Choroid plexus epithelial cell (primary cell): ENCODE measurements at places on chromosomes 6 and 20.
A peak's percentile ranks its signal among the peaks of the same experiment; 100 is the strongest.

- DNase-seq: peak; percentile 34
Observed at GRCh38 chr6:169274781-169275180, 21.1 kb upstream of the THBS2 start.

- DNase-seq: no peak
Observed at GRCh38 chr20:45408646-45409213, 641 bp downstream of the DBNDD2 start.

- no peak for DNase-seq
Observed at GRCh38 chr6:57248311-57248895, 26.3 kb upstream of the RAB23 start.

GRCh38 chr20:16005021-16005914 is 568.0 kb downstream of the KIF16B start:
- no peak for DNase-seq

GRCh38 chr6:64477391-64477790 is 841.8 kb downstream of the PHF3 start:
- peak; percentile 69 for DNase-seq

DNA sequence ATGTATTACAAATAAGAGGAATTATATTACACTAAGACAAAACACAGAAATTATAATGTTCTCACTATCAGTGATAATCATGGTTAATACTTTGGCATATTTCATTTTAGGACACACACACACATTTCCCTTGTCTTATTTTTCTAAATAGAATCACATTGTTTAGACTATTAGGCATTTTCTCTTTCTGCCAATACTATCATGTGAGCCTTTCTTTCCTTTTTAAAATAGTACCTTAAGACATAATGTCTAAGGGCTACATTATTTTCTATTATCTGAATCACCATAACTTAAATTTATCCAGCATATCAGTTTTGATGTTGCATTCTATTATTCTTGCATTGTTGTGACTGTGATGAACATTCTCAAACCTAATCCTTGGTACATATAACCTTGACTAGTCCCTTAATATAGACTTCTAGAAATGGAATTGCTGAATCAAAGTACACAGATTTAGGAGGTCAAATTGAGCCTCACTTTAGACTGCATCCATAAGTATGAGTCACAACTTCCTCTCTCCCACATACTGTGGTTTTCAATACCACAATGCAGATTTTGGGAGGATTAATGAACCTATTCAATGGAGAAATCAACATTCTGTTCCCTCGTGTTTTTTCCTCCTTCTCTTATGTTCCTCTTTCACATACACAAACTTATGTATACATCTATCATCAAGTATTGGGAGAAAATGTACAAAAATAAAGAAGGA is 212.6 kb downstream of the MOXD1 start:
- DNase-seq: peak; percentile 79

DNA sequence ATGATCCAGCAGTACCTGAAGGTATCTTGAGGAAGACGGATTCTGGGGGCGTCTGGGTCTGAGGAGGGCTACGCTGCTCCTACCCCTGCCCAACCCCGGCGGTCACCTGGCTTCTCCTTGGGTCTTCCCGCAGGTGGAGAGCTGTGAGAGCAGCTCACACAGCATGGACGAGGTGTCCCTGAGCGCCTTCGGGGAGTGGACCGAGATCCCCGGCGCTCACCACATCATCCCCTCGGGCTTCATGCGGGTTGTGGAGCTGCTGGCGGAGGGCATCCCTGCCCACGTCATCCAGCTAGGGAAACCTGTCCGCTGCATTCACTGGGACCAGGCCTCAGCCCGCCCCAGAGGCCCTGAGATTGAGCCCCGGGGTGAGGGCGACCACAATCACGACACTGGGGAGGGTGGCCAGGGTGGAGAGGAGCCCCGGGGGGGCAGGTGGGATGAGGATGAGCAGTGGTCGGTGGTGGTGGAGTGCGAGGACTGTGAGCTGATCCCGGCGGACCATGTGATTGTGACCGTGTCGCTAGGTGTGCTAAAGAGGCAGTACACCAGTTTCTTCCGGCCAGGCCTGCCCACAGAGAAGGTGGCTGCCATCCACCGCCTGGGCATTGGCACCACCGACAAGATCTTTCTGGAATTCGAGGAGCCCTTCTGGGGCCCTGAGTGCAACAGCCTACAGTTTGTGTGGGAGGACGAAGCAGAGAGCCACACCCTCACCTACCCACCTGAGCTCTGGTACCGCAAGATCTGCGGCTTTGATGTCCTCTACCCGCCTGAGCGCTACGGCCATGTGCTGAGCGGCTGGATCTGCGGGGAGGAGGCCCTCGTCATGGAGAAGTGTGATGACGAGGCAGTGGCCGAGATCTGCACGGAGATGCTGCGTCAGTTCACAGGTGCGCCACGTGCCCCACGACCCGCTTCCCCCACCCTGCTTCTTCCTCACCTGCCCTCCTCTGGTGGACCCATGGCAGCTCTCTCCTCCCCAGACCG is 166.9 kb upstream of the RNF24 start:
- DNase-seq: no peak

DNA sequence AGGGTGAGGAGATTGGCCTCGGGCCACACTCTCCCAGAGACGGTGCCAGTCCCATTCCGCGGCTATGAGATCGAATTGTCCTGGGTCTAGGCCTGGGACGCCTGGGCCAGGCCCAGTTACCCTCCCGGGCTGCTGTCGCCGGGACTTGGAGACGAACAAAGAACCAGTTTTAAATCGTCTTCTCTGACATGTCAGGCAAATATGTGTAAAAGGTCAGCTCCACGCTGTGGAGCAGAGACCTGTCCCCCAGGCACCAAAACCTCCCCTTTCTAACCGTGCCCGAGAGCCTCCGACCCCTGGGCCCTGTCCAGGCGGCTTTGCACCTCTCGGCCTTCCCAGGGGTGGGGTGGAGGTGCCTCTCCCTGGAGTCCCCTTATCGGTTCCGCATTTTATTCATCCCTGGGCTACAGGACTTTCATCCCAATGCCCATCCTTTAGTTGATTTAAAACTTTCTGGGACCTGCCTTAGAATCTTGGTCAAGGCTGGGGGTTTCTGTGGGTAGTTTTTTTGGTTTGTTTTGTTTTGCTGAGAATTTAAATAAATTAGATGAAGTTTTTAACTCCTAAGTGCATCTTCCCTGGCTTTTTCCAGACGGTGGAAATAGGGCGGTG is 5.8 kb upstream of the TFAP2A start:
- DNase-seq: no peak

- no peak for DNase-seq
Observed at GRCh38 chr6:149289966-149290365, 27.5 kb upstream of the TAB2 start.

DNA sequence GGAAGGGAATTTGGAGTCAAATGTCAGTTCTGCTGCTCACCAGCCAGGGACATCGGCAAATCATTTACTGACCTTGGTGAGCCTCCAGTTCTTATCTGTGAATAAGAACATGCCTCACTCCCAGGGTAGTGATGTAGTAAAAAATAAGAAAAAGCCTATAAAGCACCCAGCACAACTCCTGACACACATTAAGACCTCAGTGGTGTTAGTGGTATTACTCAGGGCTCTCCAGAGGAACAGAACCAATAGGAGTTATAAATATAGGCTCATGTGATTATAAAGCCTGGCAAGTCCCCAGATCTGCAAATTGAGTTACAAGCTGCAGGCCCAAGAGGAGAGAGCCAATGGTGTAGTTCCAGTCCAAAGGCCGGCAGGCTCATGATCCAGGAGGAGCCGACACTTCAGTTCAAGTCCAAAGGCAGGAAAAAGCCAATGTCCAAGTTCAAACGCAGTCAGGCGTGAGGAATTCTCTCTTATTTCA is 71.3 kb upstream of the EYA2 start:
- DNase-seq: peak; percentile 14

GRCh38 chr6:36657271-36657670 is 21.2 kb upstream of the CDKN1A start:
- DNase-seq: no peak

DNA sequence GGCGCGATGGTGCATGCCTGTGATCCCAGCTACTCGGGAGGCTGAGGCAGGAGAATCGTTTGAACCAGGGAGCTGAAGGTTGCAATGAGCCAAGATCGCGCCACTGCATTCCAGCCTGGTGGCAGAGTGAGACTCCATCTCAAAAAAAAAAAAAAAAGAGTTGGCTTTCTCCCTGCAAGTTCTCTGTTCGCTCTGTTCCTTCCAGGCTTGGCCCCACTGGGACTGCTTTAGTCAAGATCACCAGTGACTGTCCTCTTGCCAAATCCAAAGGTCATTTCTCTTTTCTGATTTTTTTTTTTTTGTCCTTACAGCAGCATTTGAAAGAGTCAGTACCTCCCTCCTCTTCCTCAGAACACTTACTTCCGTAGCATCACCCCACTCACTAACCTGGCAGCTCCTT is 10.8 kb upstream of the GNRH2 start:
- DNase-seq: no peak

DNA sequence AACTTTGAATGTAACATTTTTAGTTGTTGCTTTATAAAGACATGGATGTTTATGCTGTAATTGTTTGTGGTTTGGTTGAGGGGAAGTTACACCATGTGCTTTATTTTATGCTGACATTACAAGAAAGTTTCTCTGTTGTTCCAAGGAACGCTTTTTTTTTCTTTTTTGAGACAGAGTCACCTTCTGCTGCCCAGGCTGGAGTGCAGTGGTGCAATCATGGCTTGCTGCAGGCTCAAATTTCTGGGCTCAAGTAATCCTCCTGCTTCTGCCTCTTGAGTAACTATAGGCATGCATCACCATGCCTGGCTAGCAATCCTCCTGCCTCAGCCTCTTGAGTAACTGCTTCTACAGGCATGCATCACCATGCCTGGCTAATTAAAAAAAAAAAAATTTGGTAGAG is 21.0 kb upstream of the IFNGR1 start:
- DNase-seq: peak; percentile 98

- no peak for DNase-seq
Observed at GRCh38 chr6:89045011-89045387, 35.6 kb upstream of the PNRC1 start.

- DNase-seq: no peak
Observed at GRCh38 chr20:22374066-22374465, 210.3 kb downstream of the FOXA2 start.

DNA sequence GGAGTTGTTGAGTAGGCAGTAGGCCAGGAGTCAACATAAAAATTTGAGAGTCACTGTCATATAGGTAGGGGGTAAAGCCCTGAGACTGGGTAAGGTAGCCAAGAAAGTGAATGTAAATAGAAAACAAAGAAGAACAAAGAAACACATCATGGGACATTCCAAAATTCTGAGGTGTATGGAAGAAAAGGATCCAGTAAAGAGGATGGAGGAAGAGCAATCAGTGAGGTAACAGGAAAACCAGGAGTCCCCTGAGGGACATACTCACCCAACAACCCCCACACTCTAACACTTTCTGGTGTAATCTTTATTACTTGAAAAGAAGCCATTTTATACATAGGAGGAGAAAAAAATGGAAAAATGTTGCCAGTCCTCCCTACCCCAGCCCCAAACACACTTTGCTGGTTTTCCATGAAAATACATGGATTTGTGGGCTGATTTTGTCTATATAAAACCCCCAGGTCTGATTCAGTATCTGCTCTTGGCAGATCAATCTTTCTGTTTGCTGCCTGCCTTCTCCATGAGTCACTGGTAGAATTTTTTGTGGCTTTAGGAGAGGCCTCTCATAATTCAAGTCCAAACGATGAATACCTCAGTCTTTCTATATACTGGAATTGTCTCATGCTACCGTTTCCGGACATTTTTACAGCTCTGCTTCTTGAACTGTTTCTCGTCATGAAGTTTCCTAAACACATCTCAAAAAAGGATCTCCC is 271.4 kb upstream of the MAN1A1 start:
- peak; percentile 88 for DNase-seq

DNA sequence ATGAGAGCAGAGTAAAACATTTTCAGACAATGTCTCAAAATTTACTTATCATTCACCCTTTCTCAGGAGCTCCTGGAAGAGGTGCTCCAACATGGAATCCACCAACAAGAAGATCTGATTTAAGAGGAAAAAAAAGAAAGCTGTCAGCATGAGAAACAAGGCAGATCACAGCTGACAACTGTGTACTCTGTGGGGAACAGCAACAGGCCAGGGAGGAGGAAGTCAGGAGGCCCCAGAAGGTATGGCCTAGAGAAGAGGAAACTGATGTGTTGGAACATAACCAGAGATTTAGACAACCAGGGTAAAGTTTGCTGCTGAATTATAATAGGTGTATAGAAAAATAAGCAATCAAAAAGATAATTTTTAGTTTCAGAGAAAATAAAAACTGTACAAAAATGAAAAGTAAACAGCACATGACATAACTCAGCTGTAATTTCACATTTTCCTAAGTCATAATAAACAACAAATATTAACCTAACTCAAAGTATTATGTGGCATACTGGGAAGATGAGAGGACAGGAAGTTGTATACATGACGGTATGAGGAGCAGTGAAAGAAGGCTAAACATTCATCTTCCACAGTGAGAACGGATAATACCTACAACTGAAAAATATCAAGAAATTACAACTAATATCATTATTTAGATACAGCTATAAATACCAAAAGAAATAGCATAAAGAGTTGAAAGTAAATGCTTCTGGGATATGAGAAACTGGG is 113.6 kb upstream of the EMILIN3 start:
- DNase-seq: peak; percentile 68

DNA sequence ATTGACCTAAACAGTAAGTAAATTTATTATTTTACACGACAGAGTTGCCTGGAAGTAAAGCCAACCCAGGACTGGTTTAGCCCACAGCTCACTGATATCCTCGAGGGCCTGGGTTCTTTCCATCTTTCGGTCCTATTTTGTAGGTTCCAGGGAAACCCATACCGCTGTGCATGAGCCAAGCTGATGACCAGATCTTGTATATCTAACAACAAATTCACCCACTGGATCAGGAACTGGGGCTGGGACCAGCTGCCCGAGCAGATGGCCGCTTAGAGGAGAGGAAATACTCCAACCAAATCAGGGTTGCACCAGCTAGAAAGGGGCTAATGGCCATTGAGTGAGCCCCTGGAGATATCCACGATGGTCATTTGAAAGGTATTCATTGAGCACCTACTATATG is 139.2 kb downstream of the BACH2 start:
- DNase-seq: no peak

- DNase-seq: no peak
Observed at GRCh38 chr6:90547991-90548390, 38.9 kb downstream of the MAP3K7 start.

- no peak for DNase-seq
Observed at GRCh38 chr20:24736131-24736843, 212.8 kb upstream of the CST7 start.

- no peak for DNase-seq
Observed at GRCh38 chr20:46172961-46173536, 54.9 kb downstream of the CD40 start.

DNA sequence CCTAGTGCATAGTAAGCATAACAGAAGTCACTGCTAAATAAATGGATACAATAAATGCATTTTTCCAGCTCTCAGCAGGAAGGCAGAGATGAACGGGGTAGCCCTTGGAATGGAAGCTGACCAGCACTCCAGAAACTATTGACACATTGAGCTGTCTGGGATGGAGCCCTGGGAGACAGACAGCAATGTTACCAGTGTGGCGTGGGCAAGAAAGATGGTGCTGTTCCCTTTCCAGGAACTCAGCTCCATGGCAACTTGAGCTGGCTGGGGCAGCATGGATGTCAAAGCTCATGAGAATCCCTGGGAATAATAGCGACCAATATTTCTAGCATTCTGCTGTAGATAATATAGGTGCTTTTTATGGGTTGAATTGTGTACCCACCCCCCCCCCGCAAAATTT is 104.3 kb upstream of the PTPRT start:
- no peak for DNase-seq
